ENCODE measurements at places on chromosomes 13 and 19.

- DNase-seq, result no peak
Observed at GRCh38 chr19:7467009-7467989, 21.5 kb downstream of the PEX11G start.

DNA sequence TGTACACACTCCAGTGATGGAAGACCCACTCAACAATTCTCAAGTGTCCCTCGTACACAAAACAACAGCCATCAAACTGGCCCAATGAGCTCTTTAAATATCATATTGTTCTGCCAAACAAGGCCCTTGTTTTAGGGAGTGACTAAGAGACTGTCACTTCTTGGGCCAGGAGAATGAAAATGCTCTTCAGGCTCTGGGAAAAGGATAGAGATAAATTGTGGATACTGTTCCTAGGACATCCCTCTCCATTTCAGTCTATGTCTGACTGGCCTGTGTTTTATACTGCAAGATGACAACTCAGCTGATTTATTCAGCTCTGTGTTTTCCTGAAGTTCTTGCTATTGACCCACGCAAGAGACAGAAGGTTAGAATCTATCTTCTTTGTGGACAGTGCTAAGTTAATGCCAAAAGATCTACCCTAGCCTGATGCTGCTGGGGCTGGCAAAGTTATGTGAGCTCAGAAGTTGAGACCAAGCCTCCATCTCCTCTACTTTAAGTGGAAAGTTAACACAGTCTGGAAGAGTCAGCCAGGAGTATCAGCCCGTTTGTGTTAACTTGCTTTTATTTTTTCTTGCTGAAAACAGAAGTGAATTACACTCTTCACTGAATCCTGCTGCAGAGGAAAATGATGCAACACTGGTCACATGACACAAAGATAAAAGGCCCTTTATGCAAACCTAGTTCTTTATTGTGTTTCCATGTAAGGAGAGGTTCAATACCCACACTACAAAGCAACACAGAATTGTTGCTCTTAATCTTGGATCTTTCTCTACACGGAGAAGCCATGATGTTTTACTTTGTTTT lies 14.6 kb downstream of the FRY start:
- DNase-seq, result no peak

- DNase-seq, result no peak
Observed at GRCh38 chr13:79936368-79937136, 404.4 kb downstream of the SPRY2 start.

DNA sequence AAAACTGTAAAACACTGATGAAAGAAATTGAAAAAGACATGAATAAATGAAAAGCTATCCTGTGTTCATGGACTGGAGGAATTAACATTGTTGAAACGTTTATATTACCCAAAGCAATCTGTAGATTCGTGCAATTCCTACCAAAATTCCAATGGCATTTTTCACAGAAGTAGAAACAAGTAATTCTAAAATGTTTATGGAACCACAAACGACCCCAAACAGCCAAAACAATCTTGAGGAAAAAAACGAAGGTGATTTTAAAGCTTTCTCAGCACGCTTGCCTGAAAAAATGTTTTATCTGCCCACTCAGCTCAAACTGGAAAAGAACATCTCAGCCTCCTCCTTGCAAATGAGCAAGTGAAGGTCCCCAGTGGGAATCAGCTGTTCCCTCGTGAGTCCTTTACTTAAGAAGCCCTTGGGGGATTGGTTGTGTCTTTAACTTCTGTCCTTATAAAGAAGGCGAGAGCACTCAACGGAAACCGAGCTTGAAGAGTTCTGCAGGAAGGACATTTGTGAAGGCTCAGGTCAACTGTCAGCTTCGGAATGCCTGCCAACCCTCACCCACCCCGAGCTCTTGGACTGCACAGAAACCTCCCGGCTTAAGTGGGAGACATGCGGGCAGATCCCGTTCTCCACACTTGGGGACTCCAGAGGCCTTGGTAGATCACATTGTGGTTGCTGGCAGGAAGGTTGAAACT lies 256.0 kb upstream of the IRS2 start:
- DNase-seq, result no peak

DNA sequence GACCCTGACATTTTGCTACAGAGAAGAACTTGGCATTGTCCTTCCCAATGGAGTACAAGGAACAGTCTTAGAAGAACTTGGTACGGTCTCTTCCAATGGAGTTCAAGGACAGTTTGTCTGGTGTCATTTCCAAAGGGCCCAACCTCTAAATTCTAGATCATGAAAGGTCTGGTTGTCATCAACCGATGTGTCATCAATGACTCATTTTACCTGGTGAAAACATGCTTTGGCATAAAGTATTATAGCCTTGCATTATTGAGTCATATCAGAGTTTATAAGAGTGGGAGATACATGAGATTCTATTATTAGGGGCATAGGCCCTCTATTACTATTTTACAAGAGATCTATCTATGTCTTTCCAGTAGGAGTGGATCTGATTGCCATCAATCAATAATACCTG lies 4.3 kb downstream of the CYP2B6 start:
- no peak for DNase-seq

GRCh38 chr13:37934339-37935191 lies 65.0 kb upstream of the TRPC4 start:
- no peak for DNase-seq
